ENCODE measurements at places on chromosomes 12 and 14. TPM values are rescaled to one million over a fixed set of nuclear protein-coding genes. Genes with fewer than 3 reads are reported as not detected.

OAS3 gene
- total RNA-seq = 2.0 TPM

GRCh38 chr14:64764641-64765520, 60.7 kb downstream of the PLEKHG3 start:
- DNase-seq = peak; percentile 80

- DNase-seq = no peak
These were observed 1510.3 kb upstream of the SEL1L start for GRCh38 chr14:83044001-83044400.

DNA sequence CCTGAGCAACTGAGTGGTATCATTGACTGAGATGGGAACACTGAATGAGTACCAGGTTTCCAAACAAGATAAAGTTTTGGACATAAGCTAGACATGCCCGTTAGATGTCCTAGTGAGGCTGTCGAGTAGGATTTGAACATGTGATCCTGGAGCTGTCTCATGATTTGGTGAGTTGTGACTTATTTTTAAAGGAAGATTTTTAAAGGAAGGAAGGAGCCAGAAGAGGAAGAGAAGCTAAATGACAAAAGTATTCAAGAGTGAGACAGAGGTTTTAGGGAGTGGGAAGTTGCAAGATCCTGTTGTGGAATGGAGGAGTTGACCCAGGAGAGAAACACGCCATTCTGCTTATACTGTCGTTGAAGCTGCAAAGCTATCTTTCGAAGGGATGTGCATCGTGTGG, 82.1 kb downstream of the SAMD4A start:
- no peak for DNase-seq

- no peak for DNase-seq
These were observed 9.0 kb downstream of the MVK start for GRCh38 chr12:109582636-109583035.

SLC8A3 gene
- 43.6 TPM for total RNA-seq

- DNase-seq = no peak
These were observed 55.2 kb downstream of the SPTB start for GRCh38 chr14:64824471-64824870.

DNA sequence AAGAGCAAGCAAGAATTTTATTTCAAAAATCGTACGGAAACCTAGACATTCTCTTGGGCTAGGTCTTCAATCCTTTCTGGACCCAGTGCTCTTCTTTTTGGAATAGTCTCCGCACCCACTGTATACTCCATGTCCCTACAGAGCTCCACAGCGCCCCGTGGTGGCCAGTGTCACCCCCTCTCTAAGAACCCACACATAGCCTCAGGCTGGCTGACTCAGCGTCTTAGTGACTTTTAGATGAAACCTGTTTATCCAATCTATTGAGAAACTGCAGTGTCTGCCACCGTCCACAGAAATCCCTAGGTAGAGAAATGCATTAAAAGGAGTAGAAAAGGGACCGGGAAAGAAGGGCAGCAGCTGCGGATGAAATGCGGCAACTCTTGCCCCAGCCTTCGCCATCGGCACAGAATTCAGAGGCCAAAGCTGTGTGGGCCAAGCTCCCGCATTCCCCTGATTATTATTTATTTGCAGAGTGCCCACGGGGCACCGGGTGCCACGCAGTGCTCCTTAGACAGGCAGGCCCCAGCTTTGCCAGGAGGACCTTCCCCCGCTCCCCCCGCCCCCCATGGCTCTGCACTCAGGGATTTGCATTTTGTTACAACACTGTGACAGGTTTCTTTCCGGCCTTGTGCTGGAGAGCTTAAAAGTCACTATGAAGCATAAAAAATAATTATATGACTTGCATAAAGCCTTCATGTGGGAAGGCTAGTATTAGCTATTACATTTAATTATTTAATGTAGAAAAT, 170.1 kb upstream of the FKBP4 start:
- DNase-seq = no peak

GRCh38 chr12:125249932-125250331, 184.7 kb downstream of the AACS start:
- DNase-seq = no peak

GRCh38 chr12:110635055-110635454, 21.1 kb downstream of the TCTN1 start:
- no peak for DNase-seq

- DNase-seq = no peak
These were observed 45.0 kb downstream of the GIT2 start for GRCh38 chr12:109951136-109951535.

MIP gene
- 0.41 TPM for total RNA-seq
